ENCODE measurements at places on chromosomes 7 and 10. TPM values are rescaled to one million over a fixed set of nuclear protein-coding genes. Genes with fewer than 3 reads are reported as not detected.

- no peaks in the 10 kb centered on the region for H3K4me1 ChIP-seq
- H3K27me3 ChIP-seq: no peaks in the 10 kb centered on the region
- DNase-seq: no peak
These were observed 108.8 kb upstream of the PCLO start for GRCh38 chr7:83271212-83272099.

- H3K4me3 ChIP-seq: no peak overlapping the region
- no peak for DNase-seq
- H3K36me3 ChIP-seq: no peaks in the 10 kb centered on the region
- no peaks in the 10 kb centered on the region for H3K27me3 ChIP-seq
- H3K4me1 ChIP-seq: peaks cover 99% of the 10 kb centered on the region
These were observed 130.5 kb downstream of the GRK5 start for GRCh38 chr10:119337796-119338432.

DNA sequence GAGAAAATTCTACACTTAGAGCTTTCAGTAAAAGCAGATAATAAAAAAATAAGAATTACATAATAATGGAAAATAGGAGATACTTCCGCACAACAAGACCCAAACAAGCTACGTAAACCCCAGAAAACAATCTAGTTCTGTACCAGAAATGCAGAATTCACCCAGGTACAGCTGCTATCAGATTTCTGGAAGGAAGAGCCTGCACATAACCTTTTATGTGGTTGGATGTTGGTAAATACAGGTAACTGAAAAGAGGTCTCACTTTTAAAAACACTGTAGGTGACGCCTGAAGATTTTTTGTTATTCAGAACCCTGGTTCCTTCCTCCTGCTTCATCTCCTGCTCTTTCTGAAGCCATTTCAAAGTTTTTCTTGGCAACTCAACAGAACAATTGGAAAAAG, 29.9 kb downstream of the PANK1 start:
- peaks cover 43% of the 10 kb centered on the region for H3K4me1 ChIP-seq
- peaks cover 18% of the 10 kb centered on the region for H3K36me3 ChIP-seq
- no peak for DNase-seq
- no peak overlapping the region for H3K4me3 ChIP-seq
- no peak overlapping the region for H3K27ac ChIP-seq

The CPA2 gene
- not detected for total RNA-seq

The SPDYE2B gene
- not detected for total RNA-seq

The ITGB8 gene
- total RNA-seq: 1.5 TPM
